ENCODE measurements at places on chromosomes 4 and X.

DNA sequence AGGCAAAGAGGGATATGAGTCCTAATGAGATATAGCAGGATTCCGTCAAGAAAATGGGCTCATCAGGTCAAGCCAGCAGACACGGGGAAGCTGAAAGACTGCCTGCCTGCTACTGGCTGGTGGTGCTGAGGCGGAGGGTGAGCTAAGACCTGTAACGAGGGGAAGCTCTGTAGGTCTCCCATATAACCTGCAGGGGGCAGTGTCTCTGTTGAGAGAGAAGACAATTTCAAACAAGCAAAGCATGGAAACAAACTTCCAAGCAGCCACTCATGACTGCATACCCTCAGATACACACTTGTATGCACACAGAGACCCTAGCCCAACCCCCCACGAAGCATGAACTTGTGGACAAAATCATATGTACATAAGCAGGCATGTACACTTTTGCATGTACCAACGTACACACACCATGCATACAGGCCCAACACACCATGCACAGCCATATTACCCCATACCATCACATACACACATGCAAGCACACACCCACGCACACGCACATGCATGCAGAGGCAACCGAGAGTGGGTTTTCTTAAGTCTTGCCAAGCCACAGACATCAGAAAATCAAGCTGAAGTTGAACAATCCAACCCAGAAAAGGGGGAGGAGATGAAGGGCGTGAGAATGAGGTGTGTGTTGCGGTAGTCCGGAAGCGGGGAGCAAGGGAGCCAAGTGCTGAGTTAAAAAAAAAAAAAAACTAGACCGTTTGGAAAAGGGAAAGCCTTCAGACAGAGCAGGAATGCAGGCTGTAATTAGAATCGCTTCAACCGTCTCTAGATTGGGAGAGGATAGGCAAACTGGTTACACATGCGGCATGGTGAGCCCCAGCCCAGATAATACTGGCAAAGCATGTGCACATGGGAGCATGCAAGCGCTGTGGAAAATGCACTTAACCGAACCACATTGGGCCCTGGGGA, 71.0 kb downstream of the PJA1 start:
- DNase-seq = peak; percentile 81

GRCh38 chr4:123941306-123941705, 544.7 kb downstream of the SPRY1 start:
- no peak for DNase-seq

- DNase-seq = no peak
Measured at GRCh38 chr4:84502333-84502954, 3.4 kb upstream of the NKX6-1 start.

DNA sequence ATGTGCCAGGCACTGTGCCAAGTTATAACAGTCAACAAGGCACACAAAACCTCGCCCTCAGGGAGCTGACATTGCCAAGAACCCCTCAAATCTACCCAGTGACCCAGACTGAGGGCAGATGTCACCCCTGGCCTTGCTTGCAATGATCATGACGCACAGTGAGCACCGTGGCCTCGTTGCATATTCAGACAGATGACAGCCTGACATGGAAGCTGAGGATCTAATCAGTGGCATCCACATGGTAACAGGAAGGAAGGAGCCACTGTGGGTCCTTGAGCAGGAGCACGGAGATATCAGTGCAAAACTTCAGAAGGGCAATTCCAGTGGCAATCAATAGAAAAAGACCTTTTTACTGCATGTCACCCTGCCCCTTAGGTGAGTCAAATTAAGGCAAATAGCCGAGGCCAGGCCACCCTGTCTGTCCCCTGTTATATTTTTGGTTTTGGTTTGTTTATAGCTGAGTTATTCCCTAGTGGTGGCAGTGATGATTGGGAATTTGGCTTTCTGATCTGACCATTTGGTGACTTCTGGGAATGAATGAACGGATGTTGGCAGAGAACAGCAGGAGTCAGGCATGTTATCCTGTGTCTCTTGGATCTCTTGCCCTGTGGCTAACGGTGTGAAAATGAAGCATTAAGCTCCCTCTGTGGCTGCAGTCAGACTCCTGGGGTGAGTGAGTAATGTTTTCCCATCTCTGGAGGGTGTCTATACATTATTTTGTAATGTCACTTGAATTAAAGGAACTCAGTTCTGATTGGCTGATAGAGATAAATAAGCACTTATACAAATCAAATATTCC, 20.4 kb downstream of the WDR13 start:
- DNase-seq = no peak

GRCh38 chr4:57291911-57292310, 181.7 kb upstream of the IGFBP7 start:
- DNase-seq = no peak
